ENCODE measurements at places on chromosomes 5 and 9.

GRCh38 chr9:25861421-25861820, 183.2 kb upstream of the TUSC1 start:
- no peak for DNase-seq

- no peak for DNase-seq
Measured at GRCh38 chr9:5015934-5016333, 30.9 kb downstream of the JAK2 start.

GRCh38 chr9:114834386-114834785, 28.5 kb upstream of the TNFSF15 start:
- no peak for DNase-seq

GRCh38 chr5:38347896-38348295, 89.5 kb downstream of the EGFLAM start:
- no peak for DNase-seq

GRCh38 chr5:92268343-92268742, 885.2 kb upstream of the ARRDC3 start:
- no peak for DNase-seq

- DNase-seq = no peak
Measured at GRCh38 chr9:113895526-113895925, 19.4 kb downstream of the ZNF618 start.

- DNase-seq = no peak
Measured at GRCh38 chr9:92097997-92098482, 17.2 kb downstream of the SPTLC1 start.

DNA sequence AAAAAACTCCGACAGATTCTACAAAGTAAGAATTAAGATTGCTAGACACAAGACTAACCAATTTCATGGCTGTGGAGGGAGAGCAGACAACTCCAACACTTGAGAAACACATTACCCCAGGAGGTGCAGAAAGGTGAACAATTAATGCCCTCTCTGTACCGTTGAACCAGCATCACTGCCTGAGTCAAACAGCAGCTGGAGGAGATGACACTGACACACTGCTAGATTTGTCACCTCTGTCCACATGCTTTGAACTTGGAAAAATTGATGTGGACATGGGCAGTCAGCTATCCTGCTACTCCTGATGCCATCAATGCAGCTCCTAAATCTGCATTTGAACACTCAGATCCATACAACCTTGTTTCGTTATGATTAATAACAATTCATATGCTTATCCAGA, 51.7 kb downstream of the GPBP1 start:
- no peak for DNase-seq

- no peak for DNase-seq
Measured at GRCh38 chr5:179680014-179680779, 637 bp downstream of the CBY3 start.

GRCh38 chr9:35085078-35085477, 5.3 kb upstream of the FANCG start:
- DNase-seq = no peak

DNA sequence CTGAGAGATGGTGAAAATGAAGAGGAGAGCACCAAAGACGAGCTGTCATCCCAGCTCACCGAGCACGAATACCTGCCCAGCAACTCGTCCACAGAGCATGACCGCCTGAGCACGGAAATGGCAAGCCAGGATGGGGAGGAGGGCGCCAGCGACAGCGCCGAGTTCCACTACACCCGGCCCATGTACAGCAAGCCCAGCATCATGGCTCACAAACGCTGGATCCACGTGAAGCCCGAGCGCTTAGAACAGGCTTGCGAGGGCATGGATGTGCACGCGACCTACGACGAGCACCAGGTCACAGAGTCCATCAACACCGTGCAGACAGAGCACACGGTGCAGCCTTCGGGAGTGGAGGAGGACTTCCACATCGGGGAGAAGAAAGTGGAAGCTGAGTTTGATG, 27.4 kb upstream of the ZBTB34 start:
- DNase-seq = no peak

DNA sequence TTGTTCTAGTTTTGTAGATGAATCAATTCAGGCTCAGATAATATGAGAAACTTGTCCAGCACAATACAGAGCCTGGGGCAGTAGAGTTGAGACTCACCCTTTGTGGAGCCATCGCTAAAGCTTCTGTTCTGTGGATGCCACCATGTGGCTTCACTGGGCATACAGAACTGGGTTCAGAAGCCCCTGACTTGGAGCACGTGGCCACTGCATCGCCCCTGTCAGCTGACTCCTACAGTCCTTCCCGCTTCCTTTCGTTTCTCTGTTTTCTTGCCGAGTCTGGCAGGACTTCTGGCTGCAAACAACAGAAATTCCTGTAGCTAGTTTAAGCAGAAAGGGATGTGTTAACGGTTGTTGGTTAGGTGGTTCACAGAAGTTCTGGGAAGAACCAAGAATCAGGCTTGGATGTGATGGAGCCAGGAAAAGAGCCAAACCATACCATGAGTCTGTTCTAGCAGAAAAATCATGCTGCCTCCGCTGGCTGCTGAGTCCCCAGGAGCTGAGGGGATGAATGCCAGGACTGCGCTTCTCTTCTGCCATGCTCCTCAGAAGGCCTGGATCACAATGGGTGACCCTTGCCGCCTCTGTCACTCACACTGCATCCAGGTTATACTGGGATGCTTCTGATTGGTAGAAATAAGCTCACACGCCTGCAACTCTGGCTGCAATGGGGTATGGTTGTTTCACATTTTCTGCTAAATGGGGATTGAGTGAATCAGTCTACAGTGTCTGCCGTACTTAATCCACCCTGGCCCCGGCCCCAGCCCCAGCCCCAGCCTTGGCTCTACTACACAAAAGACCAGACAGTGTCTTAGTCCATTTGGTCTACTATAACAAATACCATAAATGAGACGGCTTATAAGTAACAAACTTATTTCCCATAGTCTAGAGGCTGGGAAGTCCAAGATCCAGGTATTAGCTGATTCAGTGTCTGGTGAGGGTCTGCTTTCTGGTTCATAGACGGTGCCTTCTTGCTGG, 262.5 kb downstream of the GOLPH3 start:
- no peak for DNase-seq

Measured in SHP77 (cell line).